ENCODE measurements at places on chromosomes 13 and 19.

DNA sequence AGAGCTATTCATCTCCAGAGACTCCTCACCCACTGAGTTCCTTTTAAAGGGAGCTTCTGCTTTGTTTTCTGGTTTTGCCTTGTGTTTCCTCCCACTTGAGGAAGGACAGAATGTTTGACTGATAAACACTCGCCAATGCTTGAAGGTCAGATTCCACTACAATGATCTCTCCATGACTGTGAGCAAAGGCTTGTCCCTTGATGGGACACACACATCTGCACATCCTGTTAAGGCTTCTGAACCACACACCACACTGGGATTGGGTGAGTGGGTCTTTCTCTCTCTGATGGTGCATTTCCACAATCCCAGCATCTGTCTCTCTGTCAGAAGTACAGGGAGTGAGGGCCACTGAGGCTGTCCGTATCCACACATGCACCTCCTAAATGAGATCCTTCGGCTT is 245.3 kb downstream of the IRS2 start:
- no peak for DNase-seq

- DNase-seq: no peak
Observed at GRCh38 chr19:17716309-17716929, 2.9 kb upstream of the MAP1S start.

DNA sequence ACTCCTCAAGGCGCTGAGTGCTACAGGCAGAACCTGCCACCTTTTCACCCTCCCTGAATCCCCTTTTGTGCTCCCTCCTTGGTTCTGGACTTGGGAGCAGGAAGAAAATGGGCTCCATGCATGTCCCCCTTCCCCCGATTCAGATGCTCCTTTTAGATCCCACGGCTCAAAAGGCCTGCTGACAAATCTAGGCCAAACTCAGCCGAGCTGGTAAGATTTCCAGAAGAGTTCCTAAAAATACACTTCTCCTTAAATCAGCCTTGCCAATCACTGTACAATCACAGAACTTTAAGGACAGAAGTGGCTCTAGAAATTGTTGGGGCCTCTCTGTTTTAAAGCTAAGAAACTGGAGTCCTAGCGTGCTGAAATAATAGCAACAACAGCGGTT is 37.3 kb downstream of the MBNL2 start:
- DNase-seq: no peak

DNA sequence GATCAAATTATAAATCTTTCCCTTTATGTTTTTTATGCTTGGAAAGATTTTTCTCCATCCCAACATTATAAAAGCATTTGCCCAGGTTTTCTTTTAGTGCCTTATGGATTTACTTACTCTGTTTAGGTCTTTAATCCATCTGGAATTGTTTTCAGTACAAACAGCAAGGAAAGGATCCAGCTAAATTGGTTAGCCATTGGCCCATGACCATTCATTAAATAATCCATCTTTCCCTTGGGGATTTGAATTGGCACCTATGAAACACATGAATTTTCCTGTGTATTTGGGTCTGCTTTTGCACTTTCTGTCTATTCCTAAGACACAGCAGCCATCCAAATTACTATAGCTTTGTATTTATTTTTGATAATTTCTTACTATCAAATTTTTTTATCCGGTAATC is 28.8 kb upstream of the SHKBP1 start:
- no peak for DNase-seq

DNA sequence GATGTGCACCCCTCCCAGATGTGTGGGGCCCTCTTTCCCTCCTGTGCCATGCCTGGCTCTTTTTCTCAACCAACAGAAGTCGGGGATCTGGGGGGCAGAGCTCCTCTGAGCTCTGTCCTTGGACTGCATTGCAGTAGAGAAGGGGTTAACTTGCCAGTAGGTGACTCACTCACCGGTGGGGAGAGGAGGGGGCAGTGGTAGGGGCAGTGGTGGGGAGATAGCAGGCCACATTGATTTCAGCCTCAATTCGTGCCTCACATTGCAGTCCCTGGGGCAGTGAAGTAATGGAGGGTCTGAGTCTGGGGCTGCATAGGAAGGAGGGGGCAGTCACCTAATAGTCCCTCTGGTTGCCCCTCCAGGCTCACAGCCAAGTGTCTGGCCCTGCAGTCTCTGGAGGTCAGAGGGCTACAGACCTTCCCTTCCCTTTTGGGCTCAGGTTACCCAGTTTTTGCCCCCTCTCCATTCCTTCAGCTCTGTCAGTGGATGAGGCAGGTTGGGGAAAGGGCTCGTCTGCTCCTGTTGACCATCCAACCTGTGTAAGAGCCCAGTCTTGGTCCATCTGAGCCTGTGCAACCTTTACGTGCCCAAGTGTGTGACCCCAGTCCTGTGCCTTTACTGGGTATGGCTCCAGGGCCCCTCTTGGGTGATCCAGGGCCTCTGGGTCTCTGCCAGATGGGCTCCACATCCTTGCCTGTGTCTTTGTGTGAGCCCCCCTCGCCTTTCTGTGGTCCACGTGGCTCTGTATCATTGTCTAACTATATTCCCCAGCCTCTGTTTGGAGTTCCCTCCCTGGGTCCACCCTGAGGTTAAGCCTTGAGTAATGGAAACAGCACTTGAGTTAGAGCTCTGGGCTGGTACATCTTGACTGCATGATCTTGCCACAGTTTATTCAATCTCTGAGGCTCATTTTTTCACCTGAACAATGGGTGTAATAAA is 13.0 kb downstream of the CIC start:
- peak; percentile 60 for DNase-seq

GRCh38 chr13:97282705-97283104 is 60.6 kb downstream of the MBNL2 start:
- no peak for DNase-seq

DNA sequence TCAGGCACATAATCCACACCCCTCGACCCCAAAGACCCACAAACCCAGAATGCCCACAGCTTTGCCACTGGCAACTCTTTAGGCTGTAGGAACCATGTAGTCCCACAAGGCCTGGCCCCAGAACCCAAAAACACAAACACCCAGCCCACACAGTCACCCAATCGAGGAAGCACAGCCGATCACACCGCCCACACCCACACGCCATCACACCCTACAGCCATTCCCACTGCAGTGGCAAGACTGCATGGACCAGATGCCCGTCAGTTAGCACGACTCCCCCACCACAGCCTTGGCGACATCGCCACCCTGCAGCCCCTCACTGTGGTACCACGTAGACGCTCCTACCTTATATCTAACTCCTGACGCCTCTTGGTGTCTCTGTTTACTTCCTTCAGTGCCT is 24.0 kb upstream of the MEIS3 start:
- DNase-seq: no peak

DNA sequence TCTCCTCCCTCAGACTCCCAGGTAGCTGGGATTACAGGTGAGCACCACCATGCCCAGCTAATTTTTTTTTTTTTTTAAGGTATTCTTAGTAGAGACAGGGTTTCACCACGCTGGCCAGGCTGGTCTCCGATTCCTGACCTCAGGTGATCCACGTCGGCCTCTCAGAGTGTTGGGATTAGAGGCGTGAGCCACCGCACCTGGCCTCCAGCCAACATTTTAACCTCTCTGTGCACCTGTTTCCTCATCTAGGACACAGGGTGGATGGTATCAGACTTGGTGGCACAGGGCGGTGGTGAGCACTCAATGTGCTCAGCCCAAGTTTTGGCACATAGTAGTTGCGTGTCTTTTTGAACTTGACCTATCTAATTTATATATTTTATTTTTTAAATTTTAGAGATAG is 12.5 kb downstream of the APBA3 start:
- DNase-seq: no peak

GRCh38 chr19:8478598-8478997 is 23.8 kb downstream of the PRAM1 start:
- no peak for DNase-seq

GRCh38 chr19:8577247-8577646 is at the start of gene MYO1F:
Gene MYO1F (minus strand): TSS chr19:8577442. CDS start chr19:8577309, 133 bp downstream.
- DNase-seq: no peak

DNA sequence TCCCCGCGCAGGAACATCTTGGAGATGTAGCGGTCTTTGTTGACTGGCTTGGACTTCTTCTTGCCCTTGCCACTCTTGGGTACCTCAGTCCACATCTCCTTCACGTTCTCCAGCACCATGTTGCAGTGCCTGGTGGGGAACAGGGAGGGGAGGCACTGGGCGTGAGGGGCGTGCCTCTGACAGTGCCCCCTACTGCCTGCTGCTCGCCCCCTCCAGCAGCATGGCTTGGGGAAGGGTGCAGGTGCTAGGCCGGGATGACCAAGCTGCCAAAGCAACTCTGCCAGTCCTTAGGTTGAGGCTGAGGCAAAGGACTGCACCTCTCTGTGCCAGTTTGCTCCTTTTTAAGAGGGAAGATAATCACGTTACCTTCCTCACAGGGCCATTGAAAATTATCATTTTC is 4.2 kb downstream of the SNRPD2 start:
- no peak for DNase-seq

GRCh38 chr19:33186431-33187182 is 7.5 kb upstream of the LRP3 start:
- no peak for DNase-seq

- no peak for DNase-seq
Observed at GRCh38 chr13:97002581-97002980, 8.3 kb upstream of the OXGR1 start.

DNA sequence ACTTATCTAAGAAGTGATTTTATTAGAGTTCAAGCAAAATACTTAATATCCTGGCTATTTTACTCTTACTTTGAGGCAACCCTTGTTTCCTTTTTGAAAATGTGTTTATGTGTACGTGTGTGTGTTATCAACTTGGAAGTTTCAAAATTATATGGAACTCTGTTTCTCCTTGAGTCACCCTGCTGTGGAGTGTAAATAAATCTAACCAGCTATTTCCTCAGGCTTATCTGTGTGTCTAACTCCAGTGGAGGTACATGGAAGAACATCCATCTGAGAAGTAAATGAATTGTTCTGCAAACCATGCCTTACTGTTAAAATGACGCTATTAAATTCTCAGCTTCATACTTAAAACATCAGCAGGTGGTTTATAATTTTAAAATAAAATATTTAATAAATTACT is 583.4 kb upstream of the SLITRK5 start:
- no peak for DNase-seq

DNA sequence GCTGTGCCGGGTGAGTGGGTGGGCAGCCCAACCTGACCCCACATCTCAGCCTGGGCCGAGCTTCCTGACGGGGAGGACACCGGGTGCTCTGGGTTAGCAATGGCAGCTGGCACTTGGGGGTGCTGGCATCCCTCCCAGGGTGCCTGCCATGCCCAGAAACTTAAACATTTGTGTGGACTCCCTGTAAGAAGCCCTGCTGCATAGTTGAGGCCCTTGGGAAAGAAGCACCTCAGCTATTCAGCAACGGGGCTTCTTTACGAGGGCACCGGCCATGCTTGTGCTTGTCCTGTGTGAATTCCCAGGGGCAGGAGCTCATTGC is 33.8 kb upstream of the MEDAG start:
- DNase-seq: no peak

- DNase-seq: no peak
Observed at GRCh38 chr13:50170447-50171037, 155.3 kb downstream of the KCNRG start.

DNA sequence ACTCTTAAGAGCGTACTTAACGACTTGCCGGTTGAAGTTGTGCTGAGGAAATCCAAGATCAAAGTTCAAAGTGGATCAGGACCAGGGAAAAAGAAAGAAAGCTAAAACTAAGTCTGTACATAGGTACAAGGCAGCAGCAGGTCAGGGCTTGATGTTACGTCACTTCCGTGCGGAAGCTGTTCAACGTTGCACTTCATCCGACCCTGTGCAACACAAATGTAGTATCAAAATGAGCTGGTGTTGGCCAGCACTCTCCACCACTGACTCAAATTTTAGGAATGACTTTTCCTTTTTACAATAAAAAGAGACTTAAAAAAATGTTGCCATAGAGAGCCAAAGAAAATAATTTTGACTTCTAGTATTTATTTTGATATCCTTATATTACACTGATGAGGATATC is 1315.4 kb downstream of the EFNB2 start:
- DNase-seq: no peak

DNA sequence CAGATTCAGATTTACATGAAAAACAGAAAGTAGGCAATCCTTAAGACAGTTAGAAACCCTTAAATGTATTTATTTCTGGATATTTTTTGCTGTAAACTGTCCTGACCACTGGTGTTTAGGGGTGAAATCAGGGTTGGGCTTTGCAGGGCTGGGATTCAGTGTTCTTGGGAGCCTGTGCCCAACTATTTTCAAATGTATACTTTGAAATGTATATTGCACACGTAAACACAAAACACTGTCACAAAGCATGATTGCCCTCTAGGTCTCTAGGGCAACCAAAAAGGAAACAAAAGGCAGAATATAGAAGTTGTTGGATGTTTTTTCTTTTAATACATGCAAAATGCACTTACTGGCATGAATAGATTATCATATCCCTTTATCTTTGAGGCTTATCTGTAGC is 1185.4 kb downstream of the DIAPH3 start:
- no peak for DNase-seq

GRCh38 chr19:43956827-43957226 is 5.8 kb downstream of the ZNF221 start:
- DNase-seq: no peak

DNA sequence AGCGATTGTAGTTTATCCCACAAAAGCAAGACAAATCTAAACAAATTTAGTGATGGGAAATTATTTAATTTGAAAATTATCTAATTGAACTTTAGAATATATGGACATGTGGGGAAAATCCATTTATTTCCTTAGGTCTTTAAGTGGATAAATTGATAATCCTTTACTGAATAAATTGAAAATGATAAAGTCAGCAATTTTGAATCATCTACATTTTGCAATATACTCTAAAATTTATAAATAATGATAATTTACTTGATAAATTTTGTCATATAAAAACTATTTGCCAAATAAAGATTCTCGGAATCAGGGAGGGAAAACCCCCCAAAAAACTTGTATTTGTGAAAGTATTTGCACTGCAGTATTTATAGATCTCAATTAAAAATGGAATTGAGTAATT is 875.3 kb upstream of the SLITRK5 start:
- no peak for DNase-seq

GRCh38 chr19:33532859-33533460 is 11.4 kb upstream of the PEPD start:
- no peak for DNase-seq

GRCh38 chr19:36097036-36097435 is 13.9 kb upstream of the OVOL3 start:
- DNase-seq: no peak

DNA sequence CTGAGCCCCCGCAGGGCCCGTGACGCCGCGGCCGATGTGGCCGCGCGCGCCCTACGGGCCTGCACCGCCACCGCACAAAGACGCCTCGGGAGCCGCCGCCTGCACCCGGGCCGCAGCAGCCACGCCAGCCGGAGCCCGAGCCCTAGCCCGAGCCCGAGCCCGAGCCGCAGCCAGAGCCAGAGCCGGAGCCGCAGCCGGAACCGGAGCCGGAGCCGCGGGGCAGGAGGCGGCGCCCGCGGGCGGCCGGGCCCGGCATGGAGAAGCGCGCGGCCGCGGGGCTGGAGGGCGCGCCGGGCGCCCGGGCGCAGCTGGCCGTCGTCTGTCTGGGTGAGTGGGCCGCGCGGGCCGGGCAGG is 379 bp downstream of the LRP3 start:
- no peak for DNase-seq

GRCh38 chr13:36352350-36352749 is 6.2 kb upstream of the SPART start:
- DNase-seq: no peak

Measured in NCI-H345 (cell line).